ENCODE measurements at places on chromosomes 5 and 9.

- no peak for DNase-seq
- no peak overlapping the region for H3K27ac ChIP-seq
- no peaks in the 10 kb centered on the region for H3K36me3 ChIP-seq
- peaks cover 4% of the 10 kb centered on the region for H3K4me1 ChIP-seq
- no peaks in the 10 kb centered on the region for H3K27me3 ChIP-seq
These were observed 58.5 kb downstream of the ZNF462 start for GRCh38 chr9:106921341-106921899.

DNA sequence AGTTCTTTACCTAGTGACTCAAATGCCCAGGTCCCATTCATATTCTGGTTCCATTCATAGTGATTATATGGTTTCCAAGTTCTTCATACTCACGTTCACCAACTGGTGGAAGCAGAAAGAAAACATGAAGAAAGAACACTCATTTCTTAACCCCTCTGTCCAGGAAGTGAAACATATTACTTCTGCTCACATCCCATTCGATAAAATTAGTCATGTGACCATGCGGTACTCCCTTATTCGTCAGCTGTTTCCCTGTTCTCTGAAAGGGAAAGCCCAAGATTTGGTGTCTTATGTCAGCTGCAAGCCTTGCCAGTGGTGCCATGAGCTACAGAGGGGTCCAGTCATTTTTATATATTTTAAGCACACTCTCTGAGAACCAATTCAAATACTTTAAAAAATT is 387.0 kb upstream of the DMAC1 start:
- DNase-seq, result no peak
- no peaks in the 10 kb centered on the region for H3K27me3 ChIP-seq
- no peak overlapping the region for H3K27ac ChIP-seq
- H3K36me3 ChIP-seq, result no peaks in the 10 kb centered on the region

- H3K4me3 ChIP-seq, result no peak overlapping the region
- H3K27me3 ChIP-seq, result no peaks in the 10 kb centered on the region
- no peak overlapping the region for H3K27ac ChIP-seq
- no peaks in the 10 kb centered on the region for H3K36me3 ChIP-seq
- no peak for DNase-seq
- no peaks in the 10 kb centered on the region for H3K4me1 ChIP-seq
These were observed 137.6 kb downstream of the MRPL36 start for GRCh38 chr5:1661831-1662558.

DNA sequence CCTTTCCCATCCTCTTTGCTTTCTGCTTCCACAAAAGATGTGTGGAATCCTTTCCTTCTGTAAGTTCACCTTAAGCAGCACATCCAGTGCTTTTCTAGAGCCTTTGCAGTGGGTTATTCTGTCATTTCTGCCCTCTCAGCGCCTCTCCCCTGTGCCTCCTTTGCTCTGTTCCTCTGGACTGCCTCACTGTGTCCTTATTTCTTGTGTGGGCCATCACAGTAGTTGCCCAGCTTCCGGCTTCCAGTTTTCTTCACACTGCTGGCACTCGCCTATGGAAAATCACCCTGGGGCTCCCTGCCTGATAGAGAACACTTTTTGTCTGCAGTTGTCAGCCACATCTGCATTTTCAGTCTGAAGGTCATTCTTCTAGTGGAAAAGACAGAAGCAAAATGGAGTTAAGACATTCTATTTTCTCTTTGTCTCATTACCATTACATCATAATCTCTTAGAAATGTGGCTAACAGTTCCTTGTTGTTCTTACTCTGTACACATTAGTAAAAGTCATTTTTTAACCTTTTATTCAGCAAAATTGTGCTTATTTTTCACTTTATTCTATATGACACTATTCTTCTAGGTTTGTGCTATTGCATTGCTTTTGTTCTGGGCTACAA is 64.1 kb upstream of the ZNF608 start:
- no peaks in the 10 kb centered on the region for H3K36me3 ChIP-seq
- H3K4me1 ChIP-seq, result no peaks in the 10 kb centered on the region
- no peaks in the 10 kb centered on the region for H3K27me3 ChIP-seq
- no peak overlapping the region for H3K4me3 ChIP-seq

GRCh38 chr5:36199620-36200019 is 42.1 kb downstream of the NADK2 start:
- H3K27me3 ChIP-seq, result no peaks in the 10 kb centered on the region
- H3K4me1 ChIP-seq, result no peaks in the 10 kb centered on the region
- peaks cover 42% of the 10 kb centered on the region for H3K36me3 ChIP-seq
- DNase-seq, result no peak

- H3K4me1 ChIP-seq, result no peaks in the 10 kb centered on the region
- no peaks in the 10 kb centered on the region for H3K36me3 ChIP-seq
- H3K27ac ChIP-seq, result no peak overlapping the region
- H3K4me3 ChIP-seq, result no peak overlapping the region
These were observed 222.9 kb upstream of the MEF2C start for GRCh38 chr5:89105836-89106235.

- H3K27me3 ChIP-seq, result no peaks in the 10 kb centered on the region
- no peaks in the 10 kb centered on the region for H3K36me3 ChIP-seq
- no peak overlapping the region for H3K4me3 ChIP-seq
- no peak overlapping the region for H3K27ac ChIP-seq
- no peaks in the 10 kb centered on the region for H3K4me1 ChIP-seq
- no peak for DNase-seq
These were observed 268.1 kb downstream of the EFNA5 start for GRCh38 chr5:107402434-107403227.

DNA sequence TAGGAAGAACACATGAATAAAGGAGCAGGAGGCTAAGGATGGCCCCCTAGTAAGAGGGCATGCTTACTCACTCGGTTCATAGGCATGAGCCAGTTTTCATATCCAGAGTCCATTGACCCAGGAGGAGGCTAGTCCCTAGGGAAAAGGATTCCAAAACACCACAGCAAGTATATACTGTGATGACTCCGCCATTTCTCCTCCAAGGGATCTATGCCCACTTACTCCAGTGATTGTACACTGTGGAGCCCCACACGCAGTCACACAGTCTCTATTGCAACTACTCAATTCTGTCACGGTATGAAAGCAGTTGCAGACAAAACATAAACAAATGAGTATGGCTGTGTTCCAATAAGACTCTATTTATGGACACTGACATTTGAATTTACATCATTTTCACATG is 117.7 kb upstream of the ALDH1B1 start:
- no peaks in the 10 kb centered on the region for H3K36me3 ChIP-seq
- no peak overlapping the region for H3K27ac ChIP-seq
- H3K4me3 ChIP-seq, result no peak overlapping the region
- H3K27me3 ChIP-seq, result peaks cover 2% of the 10 kb centered on the region

DNA sequence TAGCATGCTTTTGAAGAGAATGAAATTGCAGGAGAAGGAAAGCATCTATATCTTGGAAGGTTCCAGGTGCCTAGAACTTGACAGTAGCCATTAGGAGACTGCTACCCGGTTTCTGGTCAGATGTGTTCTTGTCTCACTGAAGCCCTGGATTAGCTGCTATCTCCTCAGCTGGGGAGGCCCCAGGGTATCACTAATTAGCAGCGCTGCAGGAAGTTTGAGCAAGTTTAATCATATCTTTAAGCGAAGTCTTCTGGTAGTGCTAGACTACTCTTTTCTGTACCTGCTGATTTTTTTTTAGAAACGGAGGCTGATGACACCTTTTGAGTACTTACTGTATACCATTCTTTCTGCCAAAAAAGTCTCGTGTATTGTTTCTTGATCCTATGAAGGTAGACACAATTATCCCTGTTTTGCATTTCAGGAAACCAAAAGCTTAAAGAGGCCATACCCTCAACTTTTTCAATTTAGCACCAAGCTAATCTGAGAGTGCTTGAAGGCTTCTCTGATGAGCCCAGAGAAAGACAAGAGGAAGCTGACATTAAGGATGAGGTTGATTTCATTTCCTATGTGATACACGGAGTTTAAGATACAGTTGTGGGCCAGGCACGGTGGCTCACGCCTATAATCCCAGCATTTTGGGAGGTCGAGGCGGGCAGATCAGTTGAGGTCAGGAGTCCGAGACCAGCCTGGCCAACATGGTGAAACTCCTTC is 201.3 kb downstream of the ARHGAP26 start:
- peaks cover 26% of the 10 kb centered on the region for H3K4me1 ChIP-seq
- H3K27me3 ChIP-seq, result no peaks in the 10 kb centered on the region
- peak overlapping the region; percentile 65 for H3K27ac ChIP-seq
- H3K36me3 ChIP-seq, result no peaks in the 10 kb centered on the region
- no peak overlapping the region for H3K4me3 ChIP-seq

DNA sequence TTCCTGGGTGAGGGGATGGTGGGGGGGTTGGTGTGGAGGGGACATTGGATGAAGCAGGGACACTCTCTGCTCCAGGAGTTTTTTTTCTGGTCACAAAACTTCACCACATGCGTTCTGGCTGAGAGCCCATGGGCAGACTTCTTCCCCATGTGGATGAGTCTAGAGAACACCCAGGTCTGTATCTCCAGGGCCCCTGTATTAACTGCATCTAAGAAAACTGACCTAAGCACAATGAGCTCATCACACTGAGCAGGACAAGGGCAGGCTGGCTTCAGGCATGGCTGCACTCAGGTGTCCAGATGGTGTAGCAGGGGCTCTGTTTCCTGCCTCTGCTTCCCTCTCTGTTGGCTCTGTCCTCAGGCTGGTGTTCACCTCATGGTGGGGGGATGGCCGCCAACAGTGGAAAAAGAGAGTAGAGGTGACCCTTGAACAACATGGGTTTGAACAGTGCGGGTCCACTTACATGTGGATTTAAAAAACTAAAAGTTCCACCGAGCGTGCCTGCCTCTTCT is 85.3 kb upstream of the STC2 start:
- peaks cover 20% of the 10 kb centered on the region for H3K27me3 ChIP-seq
- no peak overlapping the region for H3K4me3 ChIP-seq
- H3K4me1 ChIP-seq, result no peaks in the 10 kb centered on the region
- no peak for DNase-seq
- H3K27ac ChIP-seq, result no peak overlapping the region
- no peaks in the 10 kb centered on the region for H3K36me3 ChIP-seq

DNA sequence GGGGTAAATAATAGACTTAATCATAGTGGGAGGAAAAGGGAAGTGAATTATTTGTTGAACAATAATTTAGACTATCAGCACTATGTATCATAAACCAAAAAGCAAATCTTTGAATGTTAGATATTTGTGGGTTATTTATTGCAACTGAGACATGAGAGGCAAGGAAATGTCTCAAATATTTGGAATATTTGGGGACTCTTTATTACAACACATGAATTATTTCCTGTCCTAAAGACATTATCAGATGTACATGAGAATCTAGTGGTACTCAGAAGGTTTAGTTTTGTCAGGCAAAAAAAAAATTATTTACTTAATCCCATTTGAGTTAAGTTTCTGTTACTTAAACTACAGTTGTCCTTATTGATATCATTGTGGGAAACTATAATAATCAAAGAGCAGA is 91.1 kb downstream of the TLR4 start:
- H3K36me3 ChIP-seq, result no peaks in the 10 kb centered on the region
- H3K4me3 ChIP-seq, result no peak overlapping the region
- H3K4me1 ChIP-seq, result no peaks in the 10 kb centered on the region
- no peaks in the 10 kb centered on the region for H3K27me3 ChIP-seq
- no peak overlapping the region for H3K27ac ChIP-seq

GRCh38 chr5:85769347-85769746 is 848.4 kb upstream of the COX7C start:
- no peak overlapping the region for H3K4me3 ChIP-seq
- no peak for DNase-seq
- no peaks in the 10 kb centered on the region for H3K4me1 ChIP-seq
- H3K36me3 ChIP-seq, result no peaks in the 10 kb centered on the region
- H3K27me3 ChIP-seq, result no peaks in the 10 kb centered on the region
- H3K27ac ChIP-seq, result no peak overlapping the region

GRCh38 chr5:139711906-139712224 is 63.7 kb downstream of the CXXC5 start:
- peaks cover 41% of the 10 kb centered on the region for H3K27me3 ChIP-seq
- H3K36me3 ChIP-seq, result no peaks in the 10 kb centered on the region
- H3K4me1 ChIP-seq, result peaks cover 38% of the 10 kb centered on the region
- H3K27ac ChIP-seq, result no peak overlapping the region

- no peaks in the 10 kb centered on the region for H3K4me1 ChIP-seq
- H3K27ac ChIP-seq, result no peak overlapping the region
- no peak for DNase-seq
- H3K36me3 ChIP-seq, result no peaks in the 10 kb centered on the region
These were observed 385.7 kb downstream of the MTRR start for GRCh38 chr5:8254674-8255073.

- H3K4me1 ChIP-seq, result peaks cover 63% of the 10 kb centered on the region
- H3K36me3 ChIP-seq, result no peaks in the 10 kb centered on the region
- no peaks in the 10 kb centered on the region for H3K27me3 ChIP-seq
- no peak overlapping the region for H3K27ac ChIP-seq
- H3K4me3 ChIP-seq, result no peak overlapping the region
- no peak for DNase-seq
These were observed 27.3 kb downstream of the SARDH start for GRCh38 chr9:133710661-133711427.

GRCh38 chr5:134533115-134533815 is 7.8 kb downstream of the JADE2 start:
- no peak overlapping the region for H3K27ac ChIP-seq
- peaks cover 15% of the 10 kb centered on the region for H3K36me3 ChIP-seq
- no peak overlapping the region for H3K4me3 ChIP-seq

DNA sequence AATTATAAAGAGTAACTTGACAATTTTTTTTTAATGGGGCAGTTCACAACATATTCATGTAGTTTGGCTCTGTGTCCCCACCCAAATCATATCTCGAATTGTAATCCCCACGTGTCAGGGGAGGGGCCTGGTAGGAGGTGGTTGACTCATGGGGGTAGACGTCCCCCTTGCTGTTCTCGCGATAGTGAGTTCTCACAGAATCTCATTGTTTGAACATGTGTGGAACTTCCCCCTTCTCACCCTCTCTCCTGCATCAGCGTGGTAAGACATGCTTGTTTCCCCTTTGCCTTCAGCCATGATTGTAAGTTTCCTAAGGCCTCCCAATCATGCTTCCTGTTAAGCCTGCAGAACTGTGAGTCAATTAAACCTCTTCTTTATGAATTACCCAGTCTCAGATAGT is 40.7 kb downstream of the FBXW11 start:
- no peak overlapping the region for H3K27ac ChIP-seq
- no peak for DNase-seq
- peaks cover 4% of the 10 kb centered on the region for H3K4me1 ChIP-seq
- no peak overlapping the region for H3K4me3 ChIP-seq

GRCh38 chr5:26669523-26669922 is 368.9 kb downstream of the CDH9 start:
- H3K27ac ChIP-seq, result no peak overlapping the region
- H3K4me1 ChIP-seq, result no peaks in the 10 kb centered on the region
- no peak overlapping the region for H3K4me3 ChIP-seq
- no peaks in the 10 kb centered on the region for H3K27me3 ChIP-seq

- H3K36me3 ChIP-seq, result no peaks in the 10 kb centered on the region
- no peak overlapping the region for H3K4me3 ChIP-seq
- H3K27ac ChIP-seq, result no peak overlapping the region
- no peak for DNase-seq
- no peaks in the 10 kb centered on the region for H3K4me1 ChIP-seq
- no peaks in the 10 kb centered on the region for H3K27me3 ChIP-seq
These were observed 30.6 kb upstream of the S1PR3 start for GRCh38 chr9:88960632-88961031.

DNA sequence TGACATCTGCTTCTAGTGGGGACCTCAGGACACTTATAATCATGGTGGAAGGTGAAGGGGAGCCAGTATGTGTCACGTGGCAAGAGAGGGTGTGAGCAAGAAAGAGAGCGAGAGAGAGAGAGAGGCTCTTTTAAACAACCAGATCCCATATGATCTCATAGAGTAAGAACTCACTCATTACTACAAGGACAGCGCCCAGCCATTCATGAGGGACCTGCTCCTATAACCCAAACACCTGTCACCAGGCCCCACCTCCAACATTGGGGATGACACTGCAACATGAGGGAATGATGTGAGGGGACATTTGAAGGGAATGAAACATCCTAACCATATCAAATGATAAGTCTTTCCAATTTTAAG is 427.5 kb downstream of the EFNA5 start:
- H3K27ac ChIP-seq, result no peak overlapping the region
- no peaks in the 10 kb centered on the region for H3K36me3 ChIP-seq
- no peaks in the 10 kb centered on the region for H3K27me3 ChIP-seq
- H3K4me3 ChIP-seq, result no peak overlapping the region
- no peaks in the 10 kb centered on the region for H3K4me1 ChIP-seq

Data from T-cell (primary cell).